LHCN-M2 (cell line): ENCODE measurements at places on chromosomes 13 and 19. TPM values are rescaled to one million over a fixed set of nuclear protein-coding genes. Genes with fewer than 3 reads are reported as not detected.

DNA sequence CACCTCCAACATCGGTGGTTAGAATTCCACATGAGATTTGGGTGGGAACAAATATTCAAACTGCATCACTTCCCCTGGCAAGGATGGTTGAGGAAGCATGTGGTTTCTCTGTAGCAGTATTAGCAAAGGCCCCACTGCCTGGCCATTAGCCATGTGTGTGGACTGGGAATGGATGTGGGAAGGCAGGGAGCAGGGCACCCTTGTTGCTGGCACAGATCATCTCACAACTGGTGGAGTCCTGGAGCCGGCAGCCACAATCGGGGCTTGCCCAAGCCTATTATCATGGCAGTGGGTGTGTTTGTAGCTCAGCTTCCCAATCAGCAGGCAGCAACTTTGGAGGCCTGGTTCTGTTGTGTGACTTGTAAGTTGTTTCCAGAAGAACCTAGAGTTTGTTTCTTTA, 391.9 kb downstream of the DLEU7 start:
- DNase-seq, result no peak

- no peak for DNase-seq
These were observed 2.9 kb upstream of the C19orf25 start for GRCh38 chr19:1481893-1482360.

Gene CRB3
- not detected in 2 replicates for total RNA-seq

Gene TNNI3
- total RNA-seq, result 0.26 and 0.92 TPM in 2 replicates

DNA sequence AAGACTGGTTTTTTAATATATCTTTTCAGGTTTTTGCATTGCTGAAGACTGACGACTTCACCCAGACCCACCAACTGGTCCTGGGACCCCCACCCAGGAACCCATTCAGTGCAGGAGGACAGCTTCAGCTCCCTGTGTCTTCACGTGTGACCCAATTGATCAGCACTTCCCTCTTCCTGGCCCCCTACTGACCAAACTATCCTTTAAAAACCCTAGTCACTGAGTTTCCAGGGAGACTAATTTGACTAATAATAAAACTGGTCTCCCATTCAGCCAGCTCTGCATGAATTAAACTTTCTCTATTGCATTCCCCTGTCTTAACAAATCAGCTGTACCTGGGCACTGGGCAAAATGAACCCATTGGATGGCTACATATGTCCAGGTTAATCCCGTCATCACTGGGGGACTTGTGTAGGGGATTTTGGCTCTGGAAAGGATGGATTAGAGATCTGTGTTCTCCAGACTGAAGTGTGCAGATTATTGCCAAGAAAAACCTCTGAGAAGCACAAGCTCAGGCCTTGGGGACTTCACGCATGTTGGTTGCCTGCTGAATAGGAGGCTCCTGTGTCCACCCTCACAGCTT, 16.3 kb upstream of the PARP4 start:
- no peak for DNase-seq

Gene CEACAM8
- total RNA-seq, result not detected in 2 replicates

DNA sequence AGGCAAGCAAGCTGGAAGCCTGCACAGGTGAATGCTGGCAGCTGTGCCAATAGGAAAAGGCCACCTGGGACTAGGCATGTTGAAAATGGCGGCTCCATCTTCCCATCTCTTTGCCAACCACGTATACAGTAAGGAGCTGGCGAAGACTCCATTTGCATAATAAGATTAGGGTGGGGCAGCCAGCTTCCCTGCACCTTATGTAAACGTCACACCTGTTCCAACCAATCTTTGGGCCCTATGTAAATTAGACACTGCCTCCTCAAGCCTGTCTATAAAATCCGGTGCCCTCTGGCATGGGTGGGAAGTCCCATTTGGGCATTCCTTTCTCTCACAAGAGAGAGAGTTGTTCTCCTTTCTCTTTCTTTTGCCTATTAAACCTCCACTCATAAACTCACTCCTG, 16.8 kb downstream of the ADGRE2 start:
- no peak for DNase-seq
